ENCODE measurements at places on chromosomes 1 and 21.

- no peak for DNase-seq
These were observed 59.4 kb downstream of the ZZZ3 start for GRCh38 chr1:77623066-77623465.

- no peak for DNase-seq
These were observed 32.0 kb downstream of the ZBTB17 start for GRCh38 chr1:15943992-15944307.

DNA sequence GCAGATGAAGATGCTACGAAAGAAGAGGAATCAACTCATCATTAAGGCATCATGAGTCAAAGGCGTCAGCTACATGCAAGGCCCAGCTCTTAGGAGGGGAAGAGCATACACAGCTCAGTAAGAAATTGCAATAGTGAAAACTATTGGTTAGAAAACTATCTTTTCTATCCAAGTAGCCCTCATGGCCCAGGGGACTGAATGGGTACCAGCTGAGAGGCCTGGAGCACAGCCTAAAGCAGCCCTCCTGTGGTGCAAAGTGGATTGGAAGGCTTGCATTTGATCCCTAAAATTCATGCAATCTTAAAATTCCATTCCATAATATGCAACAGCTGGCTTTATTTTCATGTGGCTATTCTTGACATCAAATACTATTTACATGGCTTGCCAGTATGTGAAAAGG lies 251.8 kb upstream of the USP24 start:
- DNase-seq: no peak

GRCh38 chr1:95388031-95388430 lies 154.0 kb downstream of the RWDD3 start:
- DNase-seq: no peak

DNA sequence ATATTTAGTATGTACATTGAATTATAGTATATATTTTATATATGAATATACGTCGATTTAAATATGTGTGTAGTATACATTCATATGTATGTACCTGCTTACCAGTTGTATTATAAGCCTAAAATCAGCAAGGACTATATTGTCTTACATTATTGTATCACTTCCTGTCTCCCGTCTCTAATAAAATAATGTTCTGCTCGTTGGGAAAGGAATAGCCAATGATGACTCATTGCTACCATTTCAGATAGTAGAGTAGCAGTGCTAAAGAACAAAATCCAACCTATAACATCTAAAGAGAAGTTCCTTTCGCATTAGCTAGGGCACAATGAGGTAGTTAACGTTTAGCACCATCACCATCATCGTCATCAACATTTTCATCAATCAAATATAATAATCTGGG lies 39.9 kb upstream of the SMYD2 start:
- DNase-seq: no peak

GRCh38 chr1:36089393-36090121 lies 865 bp downstream of the ADPRS start:
- DNase-seq: peak; percentile 71

DNA sequence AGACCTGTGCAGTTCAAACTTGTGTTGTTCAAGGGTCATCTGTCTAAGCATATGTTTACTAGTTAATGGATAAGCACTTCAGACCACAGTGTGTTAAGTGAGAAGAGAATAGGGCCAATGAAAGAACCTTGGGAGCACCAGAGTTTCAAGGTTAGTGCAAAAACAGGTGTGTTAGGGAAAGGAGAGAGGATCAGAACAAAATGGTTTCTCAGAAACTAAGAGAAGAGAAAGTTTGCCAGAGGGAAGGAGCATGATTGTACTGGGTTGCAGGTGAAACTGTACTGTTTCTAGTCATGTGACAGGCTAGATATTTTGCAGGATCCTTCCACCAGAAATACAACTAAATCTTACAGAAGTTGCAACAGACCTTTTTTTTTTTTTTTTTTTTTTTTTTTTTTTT lies 23.3 kb downstream of the RPRD2 start:
- peak; percentile 29 for DNase-seq

DNA sequence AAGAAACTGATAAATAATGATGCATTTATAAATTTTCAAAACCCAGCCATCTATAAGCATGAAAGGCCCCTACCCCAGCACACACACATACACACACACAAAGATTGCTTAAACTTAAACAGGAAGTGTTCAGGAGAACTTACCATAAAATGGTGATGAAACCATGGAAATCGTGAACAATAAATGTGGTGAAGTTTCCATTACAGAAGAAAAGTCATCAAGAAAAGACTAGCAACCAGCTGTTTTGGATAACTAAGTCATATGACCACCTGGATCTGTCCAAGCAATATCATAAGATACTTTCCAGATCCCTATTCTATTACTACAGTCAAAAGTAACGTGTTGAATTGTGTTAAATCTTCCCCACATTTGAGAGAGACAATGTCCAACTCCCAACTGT lies 24.1 kb downstream of the RGS5 start:
- DNase-seq: no peak

DNA sequence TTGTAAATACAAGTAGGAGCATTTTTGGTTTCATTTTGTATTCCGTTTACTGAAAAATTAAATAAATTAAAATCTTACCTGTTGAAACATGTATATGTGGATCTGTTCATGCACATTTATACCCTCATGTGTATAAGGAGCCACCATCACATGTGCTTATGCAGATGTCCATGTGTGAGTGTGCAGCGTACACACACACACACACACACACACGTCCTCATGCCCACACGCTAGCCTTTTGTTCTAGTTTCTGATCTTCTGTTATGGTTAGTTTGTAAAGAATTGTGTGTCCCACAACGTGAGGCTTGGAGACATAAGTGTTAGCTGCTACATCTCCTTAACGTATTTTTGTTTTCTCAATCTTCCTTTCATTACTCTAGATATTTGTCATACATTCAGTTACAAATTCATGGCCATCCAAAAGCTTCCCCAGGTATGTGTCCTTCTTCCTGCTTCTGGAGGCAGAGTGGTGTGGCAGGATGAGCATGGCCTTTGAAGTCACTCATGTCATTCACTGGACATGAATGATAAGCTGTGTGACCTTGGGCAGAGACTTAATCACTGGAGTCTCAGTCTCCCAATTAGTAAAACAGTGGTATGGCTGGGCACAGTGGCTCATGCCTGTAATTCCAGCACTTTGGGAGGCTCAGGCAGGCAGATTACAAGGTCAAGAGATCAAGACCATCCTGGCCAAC lies 54.6 kb downstream of the TENT5C start:
- no peak for DNase-seq

- no peak for DNase-seq
These were observed 166.4 kb upstream of the ADGRL2 start for GRCh38 chr1:81634294-81634693.

DNA sequence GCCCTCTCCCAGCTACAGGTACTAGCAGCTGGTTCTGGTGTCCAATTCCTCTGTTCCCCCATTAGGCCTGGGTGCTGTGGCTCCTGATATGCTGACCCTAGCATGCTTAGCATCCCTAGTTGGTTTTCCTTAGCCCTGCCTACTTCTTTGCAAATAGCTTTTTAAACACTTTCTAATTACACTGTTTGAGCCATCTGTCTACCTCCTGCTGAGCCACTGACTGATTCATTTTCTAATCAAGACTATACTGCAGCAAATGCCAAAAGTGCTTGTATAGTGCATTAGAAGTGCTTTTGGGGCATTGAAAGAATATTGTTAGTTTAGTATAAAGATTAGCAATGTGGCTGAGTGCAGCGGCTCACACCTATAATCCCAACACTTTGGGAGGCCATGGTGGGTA lies 36.3 kb downstream of the ERICH3 start:
- DNase-seq: no peak

- peak; percentile 53 for DNase-seq
These were observed 6.1 kb upstream of the KLF17 start for GRCh38 chr1:44112486-44112885.

GRCh38 chr21:36589352-36589971 lies 109.5 kb upstream of the SIM2 start:
- no peak for DNase-seq

- DNase-seq: no peak
These were observed 41.0 kb upstream of the GREM2 start for GRCh38 chr1:240652961-240653409.

DNA sequence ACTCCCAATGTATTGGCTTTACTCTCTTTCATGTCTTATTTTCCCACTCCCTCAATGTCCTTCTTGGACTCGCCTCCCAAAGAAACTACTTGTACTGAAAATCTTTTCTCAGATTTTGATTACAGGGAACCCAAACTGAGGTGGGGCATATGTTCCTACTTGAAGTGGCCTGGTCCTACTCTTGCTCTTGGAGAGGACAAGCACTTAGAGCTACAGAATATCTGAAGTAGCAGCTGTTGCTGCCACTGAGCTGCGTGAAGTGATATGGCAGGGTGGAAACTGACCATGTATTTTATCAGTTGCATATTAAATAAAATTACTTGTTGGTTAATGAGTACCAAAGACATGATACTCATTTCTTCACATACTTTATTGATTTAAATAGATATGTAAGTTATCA lies 129.5 kb downstream of the TSEN15 start:
- DNase-seq: no peak

- peak; percentile 93 for DNase-seq
These were observed 29.3 kb downstream of the AK2 start for GRCh38 chr1:33007190-33008050.

DNA sequence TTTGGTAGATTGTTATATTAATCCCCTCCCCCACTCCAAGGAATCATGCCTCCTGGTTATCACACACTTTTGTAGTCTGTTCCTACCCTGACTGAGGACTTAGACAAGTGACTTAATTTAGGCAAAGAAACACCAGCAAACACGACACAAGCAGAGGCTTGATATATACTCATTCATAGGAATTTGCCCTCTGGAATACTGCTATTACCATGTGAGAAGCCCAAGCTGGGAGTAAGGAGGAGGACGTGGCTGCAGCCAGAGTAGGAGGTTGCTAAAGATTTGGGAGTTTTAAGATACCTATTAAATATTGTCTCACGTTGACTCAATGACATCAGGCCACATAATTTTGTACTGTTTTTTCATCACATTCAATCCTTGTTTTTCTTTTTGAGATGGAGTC lies 100.2 kb downstream of the LRRC53 start:
- DNase-seq: no peak

DNA sequence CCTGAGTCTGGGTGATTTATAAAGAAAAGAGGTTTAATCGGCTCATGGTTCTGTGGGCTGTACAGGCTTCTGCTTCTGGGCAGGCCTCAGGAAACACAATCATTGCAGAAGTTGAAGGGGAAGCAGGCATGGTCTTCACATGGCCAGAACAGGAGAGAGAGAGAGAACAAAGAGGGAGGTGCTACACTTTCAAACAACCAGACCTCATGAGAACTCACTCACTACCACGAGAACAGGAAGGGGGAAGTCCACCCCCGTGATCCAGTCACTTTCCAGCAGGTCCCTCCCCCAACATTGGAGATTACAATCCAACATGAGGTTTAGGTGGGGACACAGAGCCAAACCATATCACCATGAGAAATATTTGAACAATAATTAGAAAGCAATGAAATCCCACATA lies 222.9 kb downstream of the FAM72C start:
- DNase-seq: no peak

DNA sequence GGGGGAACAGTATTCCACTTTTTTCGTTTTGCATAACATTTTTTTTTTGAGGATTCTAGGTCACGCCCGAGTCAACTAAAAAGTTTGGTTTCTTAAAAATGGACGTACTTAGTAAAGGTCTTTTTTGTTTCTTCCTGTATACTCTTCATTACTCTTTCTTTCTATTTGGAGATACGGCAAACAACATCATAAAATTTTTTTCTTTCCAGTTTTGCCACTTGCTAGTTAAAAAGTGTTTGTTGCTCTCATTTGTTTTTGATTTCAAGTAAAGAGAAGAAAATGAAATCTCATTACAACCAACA lies 788 bp upstream of the MPC2 start:
- no peak for DNase-seq

DNA sequence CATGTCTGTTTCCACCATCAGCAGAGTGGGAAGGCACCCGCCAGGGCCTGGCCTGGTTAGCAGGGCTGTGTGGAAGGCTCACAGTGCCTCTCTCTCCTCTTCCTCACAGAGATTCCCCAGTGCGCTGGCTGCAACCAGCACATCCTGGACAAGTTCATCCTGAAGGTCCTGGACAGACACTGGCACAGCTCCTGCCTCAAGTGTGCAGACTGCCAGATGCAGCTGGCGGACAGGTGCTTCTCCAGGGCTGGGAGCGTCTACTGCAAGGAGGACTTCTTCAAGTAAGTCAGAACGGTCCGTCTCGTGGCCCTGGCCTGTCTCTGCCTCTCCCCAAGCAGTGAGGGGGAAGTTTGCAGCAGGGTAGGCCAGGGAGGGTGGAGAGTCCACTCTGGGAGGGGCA lies 18.1 kb downstream of the LHX4 start:
- no peak for DNase-seq

DNA sequence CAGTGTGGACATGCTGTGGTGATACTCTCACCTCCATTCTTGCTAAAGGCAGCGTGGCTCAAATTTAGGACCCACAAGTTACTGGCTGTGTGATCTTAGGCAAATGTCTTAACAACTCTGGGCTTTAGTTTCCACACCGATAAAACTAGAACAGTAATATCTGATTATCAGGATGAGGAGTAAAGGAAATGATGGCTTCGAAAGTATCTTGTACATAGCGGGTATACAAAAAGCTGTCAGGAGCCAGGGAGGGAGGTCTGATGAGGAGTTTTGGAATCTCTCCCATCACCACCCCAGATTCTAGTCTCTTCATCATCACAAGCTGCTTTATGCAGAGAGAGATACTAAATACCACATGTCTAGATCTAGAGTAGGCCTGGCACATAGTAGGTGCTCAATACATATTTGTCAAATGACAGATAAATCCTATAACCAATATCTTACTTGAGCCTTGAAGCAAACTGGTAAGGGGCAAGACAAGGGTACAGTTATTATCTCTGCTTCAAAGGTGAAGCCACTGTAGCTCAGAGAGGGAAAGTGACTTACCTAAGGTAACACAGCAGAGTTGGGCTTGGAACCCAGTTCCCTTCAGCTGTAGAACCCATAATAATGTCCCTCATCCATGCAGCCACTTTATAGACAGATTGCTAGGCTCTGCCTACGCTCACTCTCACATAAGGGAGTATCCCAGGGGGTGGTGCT lies 9.5 kb upstream of the FGR start:
- no peak for DNase-seq

DNA sequence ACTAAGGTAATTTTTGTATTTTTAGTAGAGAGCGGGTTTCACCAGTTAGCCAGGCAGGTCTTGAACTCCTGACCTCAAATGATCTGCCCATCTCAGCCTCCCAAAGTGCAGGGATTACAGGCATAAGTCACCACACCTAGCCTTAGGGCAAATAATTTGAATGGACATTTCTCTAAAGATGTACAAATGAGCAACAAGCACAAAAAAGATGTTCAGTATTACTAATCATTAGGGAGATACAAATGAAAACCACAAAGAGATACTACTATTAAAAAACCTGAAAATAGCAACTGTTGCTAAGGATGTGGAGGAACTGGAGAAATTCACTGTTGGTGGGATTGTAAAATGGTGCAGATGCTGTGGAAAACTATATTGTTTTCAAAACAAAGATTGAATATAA lies 79.1 kb downstream of the GABPA start:
- DNase-seq: peak; percentile 16

DNA sequence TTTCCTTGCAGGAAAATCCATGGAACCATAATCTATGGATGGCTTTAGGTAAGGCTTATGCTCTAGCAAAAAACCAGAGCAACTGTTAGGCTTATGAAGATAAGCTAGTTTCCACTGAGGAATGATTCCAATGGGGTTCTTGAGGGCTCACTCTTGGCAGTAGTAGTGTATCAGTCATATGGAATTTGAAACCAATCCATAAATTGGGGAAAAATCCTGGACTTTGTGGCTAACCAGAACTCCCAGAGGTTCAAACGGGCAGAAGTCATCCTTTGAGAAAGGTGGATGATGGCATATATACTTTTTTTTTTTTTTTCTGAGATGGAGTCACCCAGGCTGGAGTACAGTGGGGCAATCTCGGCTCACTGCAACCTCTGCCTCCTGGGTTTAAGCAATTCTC lies 54.2 kb upstream of the ATF3 start:
- DNase-seq: no peak
